DMS79 treated with DMSO at 0.1 percent for 48 hours (cell line): ENCODE measurements at places on chromosomes 2 and 18.

DNA sequence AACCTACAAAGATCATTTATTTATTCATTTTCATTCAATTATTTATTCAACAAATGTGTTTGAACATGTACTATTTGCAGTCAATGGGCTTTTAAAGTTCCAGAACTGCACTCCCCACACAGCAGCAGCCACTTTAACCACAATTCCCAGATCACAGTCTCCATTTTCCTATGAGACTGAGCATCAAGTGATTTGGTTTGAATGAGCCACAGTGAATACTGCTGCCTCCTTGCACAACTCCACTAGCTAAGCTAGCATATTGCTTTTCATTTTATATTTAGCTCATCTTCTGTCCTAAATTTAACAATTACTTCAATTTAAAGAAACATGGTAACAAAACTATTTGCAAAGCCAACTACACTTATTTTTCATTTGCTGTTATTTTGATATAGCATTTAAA lies 353.4 kb upstream of the VRK2 start:
- DNase-seq = no peak

- peak; percentile 80 for DNase-seq
These were observed 272.6 kb upstream of the UBE2E3 start for GRCh38 chr2:180707884-180708205.

- no peak for DNase-seq
These were observed 81.6 kb downstream of the ASAP2 start for GRCh38 chr2:9288233-9288632.

- DNase-seq = no peak
These were observed 56.8 kb upstream of the RASGRP3 start for GRCh38 chr2:33419581-33420200.

- no peak for DNase-seq
These were observed 19.8 kb downstream of the COL5A2 start for GRCh38 chr2:189159717-189160116.

DNA sequence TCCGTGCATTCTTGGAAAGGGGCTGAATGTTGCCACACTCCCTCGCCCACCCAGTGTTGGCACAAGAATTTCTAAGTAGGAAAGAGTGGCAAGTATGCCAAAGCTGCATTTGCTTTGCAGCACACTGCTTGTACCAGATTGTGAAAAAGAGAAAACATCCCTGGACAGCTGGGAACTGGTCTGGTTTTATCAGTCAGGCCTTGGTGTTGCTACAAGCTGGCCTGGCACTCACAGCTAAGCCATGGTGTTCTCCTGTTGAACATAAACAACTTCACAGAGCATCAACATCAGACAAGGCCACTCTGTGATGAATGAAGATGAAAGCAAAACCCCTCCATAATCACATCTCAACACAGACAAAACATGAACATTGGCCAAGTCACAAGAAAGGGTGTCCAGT lies 4.2 kb upstream of the TRABD2A start:
- DNase-seq = no peak

DNA sequence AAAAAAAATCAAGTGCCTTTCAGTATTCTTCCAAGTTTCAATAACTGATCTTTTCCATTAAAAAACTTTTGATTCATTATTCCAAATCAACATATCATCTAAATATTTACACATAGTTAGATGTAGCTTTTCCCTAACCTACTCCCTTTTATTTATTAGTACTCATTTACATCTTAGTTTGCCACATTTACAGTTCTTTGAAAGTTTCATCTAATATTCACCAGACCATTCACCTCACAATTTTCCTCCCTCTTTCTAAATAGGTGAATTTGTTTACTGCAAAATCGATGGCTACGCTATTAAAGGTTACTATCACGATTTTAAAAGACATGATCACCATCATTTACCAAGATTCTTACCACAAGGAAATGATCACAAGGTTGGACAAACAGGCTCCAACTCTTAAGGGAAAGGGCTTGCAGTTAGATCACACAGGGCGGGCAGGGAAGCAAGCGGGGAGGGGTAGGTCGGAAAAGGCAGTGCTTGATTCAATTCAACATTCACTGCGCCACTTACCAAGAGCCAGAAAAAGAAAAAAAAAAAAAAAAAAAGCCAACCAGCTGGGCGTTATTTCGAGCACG lies 654 bp upstream of the MARCHF7 start:
- peak; percentile 93 for DNase-seq

DNA sequence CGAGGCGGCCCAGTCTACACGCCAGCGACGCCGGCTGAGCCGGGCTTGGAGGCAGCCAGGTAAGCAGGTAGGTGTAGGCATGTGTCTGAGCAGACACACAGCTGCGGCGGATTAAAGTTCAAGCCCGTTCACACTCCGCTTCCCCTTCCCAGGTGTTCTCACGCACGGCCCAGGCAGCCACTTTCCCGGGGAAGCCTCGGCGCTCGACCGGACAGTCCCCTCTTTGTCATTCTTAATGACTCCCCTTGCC lies 367 bp downstream of the TGFA start:
- DNase-seq = peak; percentile 39

DNA sequence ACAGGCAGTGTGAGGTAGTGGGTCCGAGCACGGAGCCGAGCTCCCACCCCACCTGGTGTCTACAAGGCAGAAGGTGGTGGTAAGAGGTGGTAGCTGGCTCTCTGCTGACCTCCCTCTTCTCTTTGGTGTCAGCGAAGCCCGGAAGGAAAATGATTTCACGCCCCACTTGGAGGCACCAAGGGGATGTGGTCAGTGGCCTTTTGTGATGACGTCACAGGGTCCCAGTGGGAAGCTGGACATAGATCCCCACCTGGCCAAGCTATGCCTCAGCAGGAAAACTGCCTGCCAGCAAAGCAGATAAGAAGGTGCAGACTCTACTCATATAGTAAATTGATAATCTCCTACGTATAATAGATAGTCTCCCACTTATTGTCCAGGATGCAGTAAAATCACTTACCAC lies 183.7 kb upstream of the ALKAL2 start:
- no peak for DNase-seq

- DNase-seq = peak; percentile 78
These were observed 61.6 kb downstream of the ST3GAL5 start for GRCh38 chr2:85826990-85827878.

- no peak for DNase-seq
These were observed 26.0 kb upstream of the AMMECR1L start for GRCh38 chr2:127911737-127912136.

GRCh38 chr18:35862119-35862640 lies 110.3 kb upstream of the RMP24 start:
- DNase-seq = no peak

GRCh38 chr2:160429248-160430000 lies 64.2 kb downstream of the RBMS1 start:
- peak; percentile 20 for DNase-seq

DNA sequence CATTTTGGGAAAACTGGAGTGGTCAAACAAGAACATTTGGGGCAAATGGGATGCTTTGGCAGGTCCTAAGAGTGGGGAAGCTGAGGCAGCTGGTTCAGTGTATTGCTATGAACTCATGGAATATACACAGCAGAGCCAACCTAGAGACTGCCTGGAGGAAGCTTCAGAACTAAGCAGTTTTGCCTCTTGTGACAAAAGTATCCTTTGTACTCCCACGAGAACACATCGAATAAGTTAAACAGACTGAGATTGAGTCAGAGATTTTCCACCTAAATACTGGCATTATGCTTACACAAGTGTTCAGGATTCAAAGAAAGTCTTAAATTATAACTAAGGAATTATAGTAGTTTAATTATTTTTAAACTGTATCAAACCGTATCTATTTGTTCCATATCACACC lies 5.2 kb upstream of the ARMC9 start:
- no peak for DNase-seq

- no peak for DNase-seq
These were observed 324.2 kb upstream of the HS6ST1 start for GRCh38 chr2:128642821-128643220.

DNA sequence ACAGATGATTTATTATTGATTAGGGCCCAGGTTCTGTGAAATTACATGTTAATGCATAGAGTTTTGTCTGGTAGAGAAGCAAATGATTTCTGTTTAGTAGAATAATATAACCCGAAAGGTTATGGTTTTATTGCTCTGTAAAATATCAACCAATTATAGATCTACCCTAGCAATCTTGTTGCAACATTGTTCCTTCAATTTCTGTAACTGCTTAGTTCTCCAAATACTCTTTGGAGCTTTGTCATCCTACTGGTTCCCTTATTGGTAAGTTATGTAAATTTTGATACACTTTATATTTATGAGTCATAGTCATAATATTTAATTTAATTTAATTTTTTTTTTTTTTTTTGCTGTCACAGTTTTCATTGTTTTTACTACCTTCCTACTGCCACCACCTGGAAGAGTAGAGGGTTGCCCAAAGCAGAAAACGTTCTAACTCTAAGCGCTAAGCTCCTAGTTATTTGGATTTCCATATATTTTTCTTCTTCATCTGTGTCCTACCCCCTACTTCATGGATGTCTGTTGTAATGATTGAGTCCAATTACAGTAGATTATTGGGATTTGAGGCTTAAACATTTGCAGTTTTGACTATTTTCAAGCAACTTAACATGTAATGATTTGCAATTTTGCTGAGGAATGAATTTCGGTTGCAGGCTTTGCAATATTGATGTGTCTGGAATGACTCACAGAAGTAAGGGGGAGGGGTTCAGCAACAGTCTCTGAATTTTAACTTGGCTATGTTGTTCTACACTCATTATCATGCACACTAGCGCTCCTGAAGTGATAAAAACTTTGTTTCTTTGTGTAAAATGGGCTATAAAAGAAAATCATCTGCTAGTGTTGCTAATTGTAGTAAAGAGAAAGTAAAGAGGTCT lies 51.1 kb downstream of the NABP1 start:
- no peak for DNase-seq

- DNase-seq = no peak
These were observed at the start of gene ELOA2 for GRCh38 chr18:47035156-47035671. Gene ELOA2 (minus strand): TSS chr18:47035621. CDS start chr18:47035264, 357 bp downstream.

GRCh38 chr2:232421189-232421785 lies 14.6 kb downstream of the ALPG start:
- no peak for DNase-seq

DNA sequence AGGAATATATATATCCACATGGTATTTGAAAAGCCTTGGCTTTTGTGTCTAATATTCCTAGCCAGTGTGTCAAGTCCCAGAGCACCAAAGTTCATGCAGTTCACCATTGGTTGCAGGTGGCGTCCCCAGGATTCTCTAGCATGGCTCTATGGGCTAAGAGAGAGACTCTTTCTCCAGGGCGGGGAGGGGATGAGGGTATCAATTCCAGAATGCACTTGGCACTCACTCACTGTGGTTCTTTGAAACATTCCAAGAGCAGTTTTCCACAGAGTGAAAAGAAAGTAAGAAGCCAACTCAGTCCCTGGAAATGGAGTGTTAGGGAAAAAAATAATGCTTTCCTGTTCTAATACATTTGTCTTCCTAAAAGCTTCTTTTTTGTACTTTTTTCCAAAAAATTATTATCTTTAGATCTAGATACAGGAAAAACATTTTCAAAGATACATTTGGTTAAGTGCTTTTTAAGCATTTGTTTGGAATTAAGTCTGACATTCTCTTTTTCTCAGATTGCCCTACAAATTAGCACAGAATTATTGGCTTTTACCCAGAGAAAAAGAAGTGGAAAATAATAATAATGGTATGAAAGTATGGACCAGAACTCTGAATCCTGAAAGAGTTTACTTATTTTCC lies 239.9 kb downstream of the PAX3 start:
- no peak for DNase-seq

- DNase-seq = no peak
These were observed 61.0 kb downstream of the CACNB4 start for GRCh38 chr2:152037743-152038435.

DNA sequence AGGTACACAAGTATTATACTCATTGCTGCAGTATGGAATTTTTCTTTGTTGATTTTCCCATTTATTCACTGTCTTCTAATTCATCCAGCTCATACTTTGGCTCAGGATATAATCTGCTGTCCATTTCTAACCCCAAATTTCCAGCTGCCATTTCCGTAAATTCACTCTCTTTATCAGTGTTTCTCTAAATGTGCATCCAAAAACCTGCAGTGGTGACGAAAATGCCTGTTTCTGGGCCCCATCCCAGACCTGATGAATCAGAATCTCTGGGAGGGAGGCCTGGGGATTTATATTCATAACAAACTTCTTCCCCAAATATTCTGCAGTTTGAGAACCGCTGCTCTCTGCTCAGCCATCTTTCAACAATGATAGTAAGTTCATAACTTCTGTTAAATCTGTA lies 86.6 kb downstream of the VWC2L start:
- no peak for DNase-seq

DNA sequence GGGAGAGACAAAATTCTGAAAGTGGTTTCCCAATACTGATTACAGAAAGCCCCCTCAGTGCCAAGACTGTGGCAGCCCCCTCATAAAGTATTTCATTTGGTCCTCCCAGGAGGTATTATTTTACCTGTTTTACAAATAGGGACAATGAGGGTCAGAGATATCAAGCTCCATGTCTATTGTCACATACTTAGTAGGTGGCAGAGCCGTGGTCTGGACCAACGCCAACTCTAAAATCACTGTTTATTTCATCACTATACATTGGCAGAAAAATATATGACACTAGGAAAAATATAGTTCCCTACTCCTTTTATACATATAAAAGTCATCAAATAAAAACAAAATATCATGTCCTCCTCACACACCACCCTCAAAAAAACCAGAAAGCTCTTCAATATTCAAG lies 68.6 kb downstream of the DHRS9 start:
- DNase-seq = no peak

GRCh38 chr2:6657855-6658254 lies 207.9 kb downstream of the CMPK2 start:
- no peak for DNase-seq

GRCh38 chr18:43627848-43628530 lies 350.7 kb upstream of the SYT4 start:
- peak; percentile 22 for DNase-seq

DNA sequence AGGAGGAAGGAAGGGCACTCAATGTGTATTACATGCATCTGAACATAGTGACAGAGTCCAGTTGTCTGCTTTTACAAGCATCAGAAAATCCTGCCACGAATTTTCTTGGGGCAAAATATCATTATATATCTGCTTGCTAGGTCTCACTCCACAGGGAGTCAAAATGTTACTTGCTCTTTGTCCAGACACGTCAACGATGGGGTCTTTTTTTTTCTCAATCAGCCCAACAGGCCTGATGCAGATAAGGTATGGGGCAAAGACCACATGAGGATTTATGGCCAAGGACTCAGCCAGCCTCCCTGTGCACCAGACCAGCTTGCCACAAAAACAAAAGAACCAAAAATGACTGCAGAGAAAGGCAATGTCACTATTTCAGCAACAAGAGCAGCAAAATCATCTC lies 323.4 kb upstream of the PKDCC start:
- DNase-seq = no peak

GRCh38 chr2:241959751-241960269 lies 90.3 kb downstream of the RTP5 start:
- DNase-seq = no peak

DNA sequence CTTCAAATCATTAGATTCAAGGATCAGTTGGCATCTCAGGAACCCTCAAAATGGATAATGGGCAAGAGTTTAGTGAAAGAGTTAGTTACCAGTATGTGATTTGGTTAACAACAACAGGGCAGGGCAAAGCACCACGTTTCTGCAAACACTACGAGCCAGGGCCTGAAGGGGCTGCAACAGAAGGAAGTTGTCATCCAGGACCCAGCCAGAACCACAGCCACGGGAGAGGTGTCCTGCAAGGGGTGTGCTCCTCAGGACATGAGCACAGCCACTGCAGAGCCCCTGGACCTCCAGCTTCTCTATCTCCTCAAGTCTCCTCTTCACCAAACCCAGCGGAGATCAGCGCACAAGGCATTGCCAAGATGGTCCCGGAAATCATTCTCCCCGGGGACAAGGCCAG lies 173.3 kb upstream of the PIEZO2 start:
- no peak for DNase-seq
